ENCODE measurements at places on chromosomes 4 and X.

- DNase-seq, result no peak
Observed at GRCh38 chrX:42466332-42467046, 311.5 kb downstream of the PPP1R2C start.

GRCh38 chrX:2374086-2374485 lies 126.7 kb downstream of the DHRSX start:
- DNase-seq, result no peak

- no peak for DNase-seq
Observed at GRCh38 chrX:72003811-72004750, 93.4 kb downstream of the NHSL2 start.

- no peak for DNase-seq
Observed at GRCh38 chr4:188218392-188218791, 79.2 kb downstream of the TRIML1 start.

- no peak for DNase-seq
Observed at GRCh38 chrX:108163333-108164082, 71.9 kb downstream of the ATG4A start.

DNA sequence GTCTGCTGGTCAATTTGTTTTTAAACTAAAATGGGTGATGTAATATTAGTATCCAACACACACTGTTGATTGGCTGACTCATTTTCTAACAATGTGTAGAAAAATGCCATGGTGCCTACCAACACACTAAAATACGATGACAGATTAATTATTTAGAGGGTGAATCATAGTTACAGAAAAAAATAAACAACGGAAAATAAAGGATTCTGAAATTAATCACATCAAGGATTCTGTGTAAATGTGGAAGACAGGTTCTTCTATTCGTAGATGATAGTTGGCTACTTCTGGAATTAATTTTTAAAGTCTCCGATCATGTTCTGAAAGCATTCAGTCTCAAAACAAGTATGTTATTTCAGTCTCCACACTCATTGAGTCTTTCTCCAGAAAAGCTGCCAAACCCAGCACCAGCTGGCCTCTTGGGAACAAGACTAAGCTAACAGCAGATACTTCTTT lies 8.2 kb upstream of the IQCM start:
- DNase-seq, result no peak

- DNase-seq, result no peak
Observed at GRCh38 chr4:3483471-3483921, 20.4 kb downstream of the DOK7 start.
